ENCODE measurements at places on chromosomes 13 and 19.

- no peak for DNase-seq
These were observed 1379.9 kb downstream of the UQCRFS1 start for GRCh38 chr19:27833031-27833430.

- no peak for DNase-seq
These were observed 138.8 kb upstream of the ZNF536 start for GRCh38 chr19:30233375-30233774.

- DNase-seq, result no peak
These were observed 168.9 kb upstream of the TSC22D1 start for GRCh38 chr13:44744880-44745633.

DNA sequence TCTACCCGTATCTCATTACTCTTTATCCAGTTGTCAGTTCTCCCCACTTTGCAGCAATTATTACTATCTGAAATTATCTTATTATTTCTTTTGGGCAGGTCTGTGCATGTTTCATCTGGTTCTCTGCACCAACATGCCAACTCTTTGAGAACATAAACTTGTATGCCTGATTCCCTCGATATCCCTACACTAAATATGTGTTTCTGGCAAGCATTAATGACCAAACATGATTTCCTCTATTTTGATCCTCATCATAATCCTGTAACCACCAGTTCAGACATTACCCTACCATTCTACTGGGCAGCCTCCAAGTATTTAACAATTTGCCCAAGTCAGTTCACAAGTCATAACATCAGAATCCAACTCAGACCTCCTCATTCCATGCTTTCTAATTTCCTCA is 426.1 kb downstream of the FOXO1 start:
- no peak for DNase-seq

DNA sequence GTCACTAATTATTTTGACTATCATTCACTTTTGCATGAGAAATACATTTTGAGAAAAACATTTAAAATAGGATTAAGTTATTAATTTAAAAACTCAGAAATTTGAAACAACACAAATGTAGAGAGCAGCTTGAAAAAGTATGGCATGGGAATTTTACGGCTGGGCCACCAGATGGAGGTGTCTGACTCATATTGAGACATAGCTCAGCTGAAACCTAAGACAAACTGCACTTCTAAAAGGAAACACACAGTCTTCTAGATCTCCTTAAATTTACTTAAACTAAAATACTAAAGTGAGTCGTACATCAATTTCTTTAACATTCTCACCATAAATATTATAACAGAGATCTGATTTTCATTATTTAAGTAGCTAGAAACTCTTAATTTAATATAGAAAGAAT is 41.9 kb upstream of the POSTN start:
- DNase-seq, result no peak

DNA sequence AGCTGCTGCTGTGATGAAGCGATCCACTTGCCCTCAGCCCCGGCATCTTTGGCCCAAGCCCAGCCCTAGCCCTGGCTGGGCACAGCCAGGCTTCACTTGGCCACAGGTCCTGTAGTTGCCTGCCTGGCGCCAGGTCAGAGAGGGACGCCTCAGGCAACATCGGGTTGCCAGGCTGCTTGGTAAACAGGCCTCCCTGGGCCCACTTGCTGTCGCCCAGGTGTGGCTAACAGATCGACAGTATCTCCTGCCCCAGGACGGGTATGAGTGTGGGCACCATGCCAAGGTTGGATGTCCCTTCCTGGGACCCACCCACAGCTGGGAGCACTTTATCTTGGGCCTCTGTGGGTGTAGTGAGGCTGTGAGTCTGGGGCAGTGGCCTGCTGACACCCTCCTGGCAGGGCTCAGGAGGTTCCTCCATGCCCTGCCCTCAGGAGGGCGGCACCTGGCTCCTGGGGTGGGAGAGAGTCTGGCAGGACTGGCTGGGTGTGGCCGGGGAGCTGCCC is 27.8 kb downstream of the CARM1 start:
- no peak for DNase-seq

DNA sequence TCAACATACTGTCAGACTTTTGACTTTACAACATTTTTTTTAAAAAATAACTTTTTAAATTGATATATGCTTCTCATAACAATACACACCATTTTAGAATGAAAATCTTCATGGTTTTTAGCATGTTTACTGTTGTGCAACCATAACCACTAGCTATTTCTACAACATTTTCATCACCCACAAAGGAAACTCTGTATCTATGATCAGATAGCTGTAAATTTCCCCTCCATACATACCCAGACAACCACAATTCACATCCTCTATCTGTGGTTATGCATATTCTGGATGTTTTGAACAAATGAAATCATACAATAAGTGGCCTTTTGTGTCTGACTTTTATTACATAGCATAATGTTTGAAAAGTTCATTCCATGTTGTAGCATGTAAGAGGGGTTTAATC is 1666.0 kb downstream of the EFNB2 start:
- DNase-seq, result peak; percentile 36

All from natural killer cell (primary cell).